ENCODE measurements at places on chromosomes 7 and 10. TPM values are rescaled to one million over a fixed set of nuclear protein-coding genes. Genes with fewer than 3 reads are reported as not detected.
A peak's percentile ranks its signal among the peaks of the same experiment; 100 is the strongest.

Gene DENND2A
- total RNA-seq, result 8.2 TPM

Gene BLOC1S2
- total RNA-seq, result 69.8 TPM

Gene GATA3
- total RNA-seq, result 0.31 TPM

Gene SPDYE6
- not detected for total RNA-seq

Gene CCL24
- total RNA-seq, result not detected

Gene ITGB8
- total RNA-seq, result 7.1 TPM

Gene UPP1
- 36.4 TPM for total RNA-seq

Gene OR2A7
- total RNA-seq, result 2.5 TPM

Gene HGF
- total RNA-seq, result 0.15 TPM

Gene OR6V1
- not detected for total RNA-seq

Gene WNT2
- not detected for total RNA-seq

Gene SVIL
- 13.1 TPM for total RNA-seq

Gene TAS2R41
- total RNA-seq, result not detected

DNA sequence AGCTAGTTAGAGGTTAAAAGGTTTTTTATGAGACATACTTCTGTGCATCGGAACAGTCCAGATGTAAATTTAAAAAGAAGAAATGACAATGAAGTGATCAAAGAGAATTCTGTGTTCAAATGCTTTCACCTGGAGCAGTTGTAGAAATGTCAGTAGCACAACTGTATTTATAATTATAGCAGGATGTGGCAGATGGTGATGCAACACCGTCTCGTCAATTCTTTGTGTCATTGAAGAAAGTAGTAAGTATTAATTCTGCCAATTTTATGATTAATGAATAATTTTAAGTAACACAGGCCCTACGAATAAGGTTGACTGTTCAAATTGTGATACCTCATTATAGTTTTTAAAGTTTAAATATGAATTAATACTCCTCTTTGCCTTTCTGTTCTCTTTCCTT lies 171.1 kb downstream of the ADK start:
- H3K4me3 ChIP-seq, result no peak overlapping the region
- no peak overlapping the region for H3K27ac ChIP-seq
- H3K4me1 ChIP-seq, result no peaks in the 10 kb centered on the region
- DNase-seq, result no peak
- H3K27me3 ChIP-seq, result no peaks in the 10 kb centered on the region

- no peaks in the 10 kb centered on the region for H3K27me3 ChIP-seq
- H3K36me3 ChIP-seq, result no peaks in the 10 kb centered on the region
- no peak for DNase-seq
- H3K4me1 ChIP-seq, result no peaks in the 10 kb centered on the region
These were observed 1.5 kb downstream of the DOCK4 start for GRCh38 chr7:112204499-112205342.

- H3K27ac ChIP-seq, result no peak overlapping the region
- DNase-seq, result no peak
- no peaks in the 10 kb centered on the region for H3K27me3 ChIP-seq
- no peaks in the 10 kb centered on the region for H3K4me1 ChIP-seq
- no peak overlapping the region for H3K4me3 ChIP-seq
These were observed 111.8 kb downstream of the VIPR2 start for GRCh38 chr7:159032753-159033472.

- no peak overlapping the region for H3K4me3 ChIP-seq
- H3K36me3 ChIP-seq, result no peaks in the 10 kb centered on the region
- H3K27ac ChIP-seq, result no peak overlapping the region
- H3K4me1 ChIP-seq, result peaks cover 2% of the 10 kb centered on the region
These were observed 444.6 kb downstream of the NRG3 start for GRCh38 chr10:82319562-82319961.

DNA sequence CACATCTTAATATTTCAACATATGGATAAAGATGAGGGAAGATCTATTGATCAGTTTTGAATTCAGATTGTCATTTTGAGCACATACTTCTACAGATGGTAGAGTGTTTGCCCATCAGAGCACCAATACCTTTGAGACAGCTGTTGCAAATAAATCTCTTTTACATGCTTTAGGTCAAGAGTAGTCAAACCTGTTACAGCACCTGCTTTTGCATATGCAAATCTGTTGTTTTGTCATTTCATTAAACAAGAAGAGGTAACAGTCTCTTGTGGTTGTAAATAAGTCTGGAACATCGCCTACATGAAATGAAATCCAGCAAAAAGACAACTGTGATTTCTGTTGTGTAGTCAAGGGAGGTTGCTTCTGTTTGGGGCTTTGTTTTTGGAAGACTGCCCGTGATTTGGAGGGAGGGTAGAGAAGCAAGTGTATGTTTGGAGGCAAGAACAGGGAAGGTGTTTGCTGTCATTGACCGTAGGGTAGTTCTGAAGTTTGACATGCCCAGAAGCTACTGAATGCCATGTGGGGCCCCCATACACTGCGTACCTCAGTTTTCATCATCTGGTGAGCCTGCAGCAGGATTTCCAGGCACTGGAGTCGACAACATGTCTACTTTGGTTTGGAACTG lies 233.6 kb upstream of the PPP1R3A start:
- DNase-seq, result peak; percentile 32
- H3K27me3 ChIP-seq, result no peaks in the 10 kb centered on the region
- peak overlapping the region; percentile 5 for H3K27ac ChIP-seq
- H3K4me3 ChIP-seq, result peak overlapping the region; percentile 21

DNA sequence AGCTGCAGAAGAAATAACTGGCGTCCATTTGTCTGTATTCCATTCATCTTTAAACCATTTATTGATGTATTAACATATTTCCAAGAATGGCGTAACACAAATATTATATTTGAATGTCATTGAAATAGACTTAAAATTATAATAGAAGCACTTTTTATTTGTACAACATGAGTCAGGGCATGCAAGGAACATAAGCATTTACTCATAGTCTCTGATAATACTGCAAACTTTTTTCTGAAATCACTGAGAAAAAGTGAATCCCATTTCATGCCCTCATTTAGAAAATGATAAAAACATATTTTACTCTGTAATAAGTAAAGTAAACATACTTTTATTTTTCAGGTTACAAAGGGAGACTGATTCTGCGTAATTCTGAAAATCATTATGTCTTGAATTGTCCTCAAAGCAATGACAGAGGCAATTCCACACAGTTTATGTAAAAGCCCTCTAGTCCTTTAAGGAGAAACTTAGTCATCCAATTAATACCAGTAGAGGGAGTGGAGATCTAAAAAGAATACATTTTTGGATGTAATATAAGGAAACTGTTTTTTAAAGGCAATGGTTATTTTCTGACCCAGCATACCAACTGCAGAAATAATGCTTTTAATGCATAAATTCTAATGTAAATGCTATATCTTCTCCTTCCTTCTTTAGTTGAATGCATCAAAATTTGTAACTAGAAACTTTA lies 58.1 kb downstream of the AGMO start:
- no peak overlapping the region for H3K27ac ChIP-seq
- no peak overlapping the region for H3K4me3 ChIP-seq
- no peaks in the 10 kb centered on the region for H3K4me1 ChIP-seq
- DNase-seq, result no peak

GRCh38 chr10:70197235-70197945 lies 27.1 kb upstream of the SAR1A start:
- DNase-seq, result no peak
- H3K36me3 ChIP-seq, result peaks cover 22% of the 10 kb centered on the region

GRCh38 chr7:31734456-31734855 lies 47.4 kb downstream of the PPP1R17 start:
- H3K4me3 ChIP-seq, result no peak overlapping the region
- no peaks in the 10 kb centered on the region for H3K4me1 ChIP-seq

- peaks cover 3% of the 10 kb centered on the region for H3K4me1 ChIP-seq
- H3K4me3 ChIP-seq, result peak overlapping the region; percentile 26
- H3K27ac ChIP-seq, result no peak overlapping the region
- peak; percentile 64 for DNase-seq
- peaks cover 31% of the 10 kb centered on the region for H3K36me3 ChIP-seq
These were observed 175.2 kb upstream of the TNRC18 start for GRCh38 chr7:5598769-5599371.

DNA sequence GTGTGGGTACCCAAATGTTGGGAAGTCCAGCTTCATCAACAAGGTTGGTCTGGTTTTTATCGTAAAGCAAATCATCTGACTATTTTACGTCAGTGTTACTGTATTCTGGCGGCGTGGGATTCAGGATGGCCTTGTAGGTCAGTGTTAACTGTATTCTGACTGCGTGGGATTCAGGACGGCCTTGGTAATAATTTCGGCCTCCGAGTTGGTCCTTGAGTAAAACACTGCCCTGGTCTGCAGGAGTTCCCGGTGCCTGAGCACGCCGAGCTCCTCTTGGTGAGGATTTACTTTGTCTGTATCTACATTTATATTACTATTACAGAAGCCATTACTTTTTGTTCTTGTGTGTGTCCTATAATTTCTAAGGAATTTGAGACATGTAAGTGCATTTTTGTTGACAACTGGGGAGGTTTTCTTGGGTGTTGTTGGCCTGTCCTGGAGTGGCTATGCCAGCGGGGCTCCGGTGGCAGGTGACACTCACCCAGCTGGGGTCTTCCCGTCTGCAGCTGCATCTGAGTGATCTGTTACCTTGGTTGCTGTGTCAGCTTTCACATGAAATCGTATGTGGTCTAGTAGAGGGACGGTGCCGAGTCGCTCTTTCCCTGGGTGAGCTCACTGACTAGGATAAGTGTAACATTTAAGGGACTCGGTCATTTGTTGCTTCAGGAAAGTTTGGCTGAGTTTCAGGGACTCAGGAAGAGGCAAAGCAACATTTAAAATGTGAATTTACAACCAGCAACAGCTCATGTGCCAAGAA lies 9.2 kb downstream of the GTPBP4 start:
- DNase-seq, result no peak
- no peaks in the 10 kb centered on the region for H3K27me3 ChIP-seq
- H3K4me1 ChIP-seq, result no peaks in the 10 kb centered on the region
- peaks cover 98% of the 10 kb centered on the region for H3K36me3 ChIP-seq
- H3K4me3 ChIP-seq, result no peak overlapping the region

GRCh38 chr10:85515316-85515715 lies 851.3 kb downstream of the GRID1 start:
- DNase-seq, result no peak
- no peaks in the 10 kb centered on the region for H3K27me3 ChIP-seq
- no peak overlapping the region for H3K27ac ChIP-seq
- H3K36me3 ChIP-seq, result no peaks in the 10 kb centered on the region
- H3K4me1 ChIP-seq, result peaks cover 4% of the 10 kb centered on the region

GRCh38 chr10:22621726-22622125 lies 92.7 kb downstream of the PIP4K2A start:
- H3K36me3 ChIP-seq, result no peaks in the 10 kb centered on the region
- no peaks in the 10 kb centered on the region for H3K27me3 ChIP-seq
- no peak for DNase-seq
- H3K27ac ChIP-seq, result no peak overlapping the region
- no peak overlapping the region for H3K4me3 ChIP-seq

GRCh38 chr7:137985897-137986251 lies 16.0 kb downstream of the CREB3L2 start:
- no peak overlapping the region for H3K4me3 ChIP-seq
- peaks cover 13% of the 10 kb centered on the region for H3K4me1 ChIP-seq

DNA sequence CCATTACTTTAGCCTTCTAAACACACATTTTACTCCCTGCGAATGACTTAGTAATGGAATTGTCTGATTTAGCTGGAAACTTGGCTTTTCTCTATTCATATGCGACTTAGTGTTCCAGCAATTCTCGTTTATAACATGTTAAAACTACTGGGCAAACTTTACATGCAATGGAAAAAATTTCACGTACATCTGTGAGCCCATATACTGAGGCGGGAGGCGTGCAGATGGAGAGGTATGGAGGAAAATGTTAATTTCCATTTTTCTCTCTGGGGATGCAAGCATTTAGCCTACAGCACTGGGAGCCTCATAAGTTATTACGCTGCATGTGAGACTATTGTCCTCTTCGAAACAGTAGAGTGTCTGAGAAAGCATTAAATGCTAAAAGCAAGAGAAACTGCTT lies 591.5 kb upstream of the ANKRD30A start:
- H3K27ac ChIP-seq, result no peak overlapping the region

DNA sequence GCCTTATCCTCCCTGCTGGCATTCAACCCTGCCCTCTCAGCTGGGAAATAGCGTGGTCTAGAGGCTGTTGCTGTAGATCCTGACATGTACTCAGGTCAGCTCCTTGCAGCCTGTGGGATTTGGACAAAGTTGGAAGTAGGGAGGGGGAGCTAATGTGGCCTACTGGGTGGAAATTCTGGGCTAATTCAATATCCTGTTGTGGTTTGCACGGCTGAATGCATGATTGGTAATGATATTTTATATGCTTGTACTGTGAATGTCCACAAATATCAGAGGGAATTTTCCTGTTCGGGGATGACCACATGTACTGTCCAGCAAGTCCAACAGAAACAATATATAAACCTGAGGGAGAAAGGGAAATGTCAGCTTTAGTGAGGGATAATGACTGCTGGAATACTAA lies 22.1 kb upstream of the NPVF start:
- H3K36me3 ChIP-seq, result no peaks in the 10 kb centered on the region
- no peak overlapping the region for H3K4me3 ChIP-seq
- no peaks in the 10 kb centered on the region for H3K4me1 ChIP-seq
- no peaks in the 10 kb centered on the region for H3K27me3 ChIP-seq
- no peak overlapping the region for H3K27ac ChIP-seq
- no peak for DNase-seq

DNA sequence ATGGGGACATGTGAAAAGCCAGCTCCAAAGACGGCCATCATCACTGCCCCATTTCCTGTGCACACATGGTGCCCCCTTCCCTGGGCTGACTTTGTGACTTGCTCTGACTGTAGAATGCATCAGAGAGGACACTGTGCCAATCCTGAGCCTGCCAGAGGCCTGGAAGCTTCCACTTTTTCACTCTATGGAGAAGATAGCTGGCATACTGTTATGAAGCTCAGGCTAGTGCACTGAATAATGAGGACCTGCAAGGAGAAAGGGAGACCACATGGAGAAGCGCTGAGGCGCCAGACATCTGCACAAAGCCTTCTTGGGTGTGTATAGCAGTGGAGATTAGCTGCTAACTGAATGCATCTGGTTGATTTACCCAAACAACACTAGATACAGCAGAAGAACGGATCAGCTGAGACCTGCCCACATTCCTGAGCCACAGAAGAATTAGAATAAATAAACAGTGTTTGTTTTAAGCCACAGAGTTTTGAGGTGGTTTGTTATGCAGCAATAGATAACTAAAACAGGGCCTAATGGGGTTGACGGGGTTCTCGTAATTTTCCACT lies 58.9 kb upstream of the C10orf90 start:
- no peak overlapping the region for H3K27ac ChIP-seq
- H3K4me1 ChIP-seq, result no peaks in the 10 kb centered on the region
- H3K36me3 ChIP-seq, result peaks cover 5% of the 10 kb centered on the region
- no peak for DNase-seq
- H3K27me3 ChIP-seq, result no peaks in the 10 kb centered on the region

DNA sequence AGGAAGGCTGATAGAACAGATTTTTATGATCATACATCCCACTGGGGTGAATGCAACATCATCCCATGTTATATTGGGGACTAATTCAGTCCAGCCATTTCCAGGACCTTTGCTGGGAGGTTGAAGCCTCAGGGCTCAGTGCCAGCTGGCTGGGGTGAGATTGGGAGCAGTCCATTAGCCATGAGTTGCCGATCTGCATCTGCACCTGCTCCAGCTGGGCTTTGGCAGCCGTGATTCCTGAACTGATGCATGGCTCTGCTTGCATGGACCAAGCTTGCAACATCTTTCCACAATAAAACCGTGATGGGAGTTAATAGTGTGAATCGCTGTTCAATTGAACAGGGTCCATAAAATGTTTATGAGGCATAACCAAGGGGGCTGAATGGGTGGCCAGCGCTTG lies 346.9 kb downstream of the TYW1 start:
- no peak for DNase-seq
- no peak overlapping the region for H3K27ac ChIP-seq
- no peak overlapping the region for H3K4me3 ChIP-seq
- H3K36me3 ChIP-seq, result peaks cover 18% of the 10 kb centered on the region

Measured in H9 (cell line).